ENCODE measurements at places on chromosomes 7 and 10.

- no peaks in the 10 kb centered on the region for H3K27me3 ChIP-seq
- no peak for DNase-seq
- peaks cover 6% of the 10 kb centered on the region for H3K4me1 ChIP-seq
These were observed 49.3 kb downstream of the CFAP46 start for GRCh38 chr10:132893090-132893489.

- no peaks in the 10 kb centered on the region for H3K4me1 ChIP-seq
- H3K4me3 ChIP-seq = no peak overlapping the region
- no peak for DNase-seq
- H3K27ac ChIP-seq = no peak overlapping the region
- no peaks in the 10 kb centered on the region for H3K36me3 ChIP-seq
These were observed 873.0 kb downstream of the SORCS3 start for GRCh38 chr10:105514106-105514505.

DNA sequence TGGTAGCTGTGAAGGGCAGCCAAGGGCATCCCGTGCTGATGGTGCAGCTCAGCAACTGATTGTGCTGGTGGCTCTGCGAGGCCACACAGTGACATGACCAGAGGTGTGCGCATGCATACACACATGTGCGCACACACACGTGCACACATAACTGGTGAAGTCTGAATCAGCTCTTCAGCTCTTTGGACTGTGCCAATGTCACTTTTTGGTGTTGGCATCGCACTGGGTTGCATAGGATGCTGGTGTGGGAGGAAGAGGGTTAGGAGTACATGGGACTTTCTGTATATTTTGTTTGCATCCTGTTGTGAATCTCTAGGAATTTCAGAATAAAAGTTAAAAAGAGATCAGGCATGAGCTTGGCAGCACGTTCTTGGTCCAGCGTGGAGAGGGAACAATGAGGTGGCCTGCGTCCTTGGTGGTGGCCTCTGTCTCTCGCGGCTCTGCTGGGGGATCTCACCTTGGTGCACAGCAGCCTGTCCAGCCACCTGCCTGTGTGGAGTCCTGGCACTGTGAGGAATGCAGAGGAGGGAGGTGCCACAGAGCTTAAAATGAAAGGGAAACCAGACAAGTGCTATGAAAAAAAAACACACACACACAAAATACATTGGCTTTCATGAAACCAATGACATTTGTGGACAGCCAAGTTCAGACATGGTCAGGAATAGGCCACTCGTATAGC, 124.0 kb downstream of the TRRAP start:
- no peak for DNase-seq
- peaks cover 34% of the 10 kb centered on the region for H3K36me3 ChIP-seq
- no peaks in the 10 kb centered on the region for H3K4me1 ChIP-seq
- H3K27ac ChIP-seq = no peak overlapping the region
- H3K4me3 ChIP-seq = no peak overlapping the region

DNA sequence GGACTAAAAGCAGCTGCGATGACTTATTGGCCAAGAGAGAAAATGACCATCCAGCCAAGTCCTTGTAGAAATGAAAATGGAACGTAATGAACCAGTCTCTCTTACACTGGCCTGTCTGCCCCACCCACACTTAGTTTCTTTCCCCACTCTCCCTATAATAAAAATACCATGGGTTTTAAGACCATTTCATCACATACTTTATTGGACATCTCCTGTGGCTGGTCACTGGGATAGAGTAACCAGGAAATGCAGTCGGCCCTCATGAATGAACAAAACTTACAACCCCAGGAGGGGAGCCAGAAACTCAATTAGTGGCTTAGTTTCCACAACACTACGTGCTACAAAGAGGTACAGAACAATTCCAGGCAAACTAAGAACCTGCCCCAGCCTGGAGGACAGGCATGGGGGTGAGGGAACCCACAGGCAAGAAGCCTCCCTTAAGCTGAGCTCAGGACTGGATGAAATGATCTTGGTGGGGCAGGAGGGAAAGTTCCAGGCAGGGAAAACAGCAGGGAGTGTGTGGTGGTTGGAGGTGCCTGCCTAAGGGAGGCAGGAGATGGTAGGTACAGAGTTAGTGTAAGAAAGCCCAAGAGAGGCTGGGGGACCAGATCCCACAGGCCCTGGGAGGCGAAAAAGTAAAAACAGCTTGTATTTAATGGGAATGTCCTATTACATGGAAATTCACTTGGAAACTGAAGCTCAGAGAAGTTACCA, 29.6 kb downstream of the MKI67 start:
- no peaks in the 10 kb centered on the region for H3K27me3 ChIP-seq
- H3K4me3 ChIP-seq = no peak overlapping the region
- no peaks in the 10 kb centered on the region for H3K4me1 ChIP-seq
- no peak for DNase-seq
- peaks cover 12% of the 10 kb centered on the region for H3K36me3 ChIP-seq

DNA sequence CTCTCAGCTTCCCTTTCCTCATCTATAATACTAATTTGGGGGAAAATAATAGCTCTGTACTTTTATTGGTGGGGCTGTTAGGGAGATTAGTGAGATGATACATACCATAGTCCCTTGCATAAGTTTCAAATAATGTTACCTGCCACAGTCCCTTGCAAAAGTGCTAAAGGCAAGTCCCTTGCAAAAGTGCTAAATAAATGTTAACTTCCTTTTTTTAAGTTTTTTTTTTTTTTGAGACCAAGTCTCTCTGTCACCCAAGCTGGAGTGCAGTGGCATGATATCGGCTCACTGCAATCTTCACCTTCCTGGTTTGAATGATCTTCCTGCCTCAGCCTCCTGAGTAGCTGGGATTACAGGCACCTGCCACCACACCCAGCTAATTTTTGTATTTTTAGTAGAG, 43.4 kb upstream of the SRGN start:
- no peak overlapping the region for H3K4me3 ChIP-seq
- peak overlapping the region; percentile 94 for H3K27ac ChIP-seq
- no peak for DNase-seq

GRCh38 chr7:152231089-152231488, 204.7 kb downstream of the KMT2C start:
- no peaks in the 10 kb centered on the region for H3K4me1 ChIP-seq
- H3K36me3 ChIP-seq = no peaks in the 10 kb centered on the region
- H3K27ac ChIP-seq = no peak overlapping the region
- no peak overlapping the region for H3K4me3 ChIP-seq
- no peak for DNase-seq
- no peaks in the 10 kb centered on the region for H3K27me3 ChIP-seq

- no peak overlapping the region for H3K4me3 ChIP-seq
- no peaks in the 10 kb centered on the region for H3K27me3 ChIP-seq
- H3K4me1 ChIP-seq = no peaks in the 10 kb centered on the region
- H3K27ac ChIP-seq = no peak overlapping the region
These were observed 68.1 kb downstream of the SCRN1 start for GRCh38 chr7:29921404-29922010.

GRCh38 chr10:133168617-133169031, 8.6 kb downstream of the KNDC1 start:
- H3K36me3 ChIP-seq = no peaks in the 10 kb centered on the region
- DNase-seq = no peak
- no peaks in the 10 kb centered on the region for H3K4me1 ChIP-seq
- no peaks in the 10 kb centered on the region for H3K27me3 ChIP-seq
- no peak overlapping the region for H3K27ac ChIP-seq

- H3K27ac ChIP-seq = no peak overlapping the region
- H3K4me3 ChIP-seq = no peak overlapping the region
These were observed 372.5 kb downstream of the SDK1 start for GRCh38 chr7:3673524-3673923.

DNA sequence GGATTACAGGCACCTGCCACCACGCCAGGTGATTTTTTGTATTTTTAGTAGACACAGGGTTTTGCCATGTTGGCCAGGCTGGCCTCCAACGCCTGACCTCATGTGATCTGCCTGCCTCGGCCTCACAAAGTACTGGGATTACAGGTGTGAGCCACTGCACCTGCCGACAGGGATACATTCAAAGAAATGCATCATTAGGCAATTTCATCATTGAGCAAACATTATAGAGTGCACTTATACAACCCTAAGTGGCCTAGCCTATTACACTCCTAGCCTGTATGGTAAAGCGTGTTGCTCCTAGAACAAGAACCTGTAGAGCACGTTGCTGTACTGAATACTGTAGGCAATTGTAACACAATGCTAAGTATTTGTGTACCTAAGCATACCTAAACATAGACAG, 350.3 kb downstream of the GALNT17 start:
- H3K36me3 ChIP-seq = no peaks in the 10 kb centered on the region
- H3K27ac ChIP-seq = no peak overlapping the region
- H3K4me1 ChIP-seq = no peaks in the 10 kb centered on the region

DNA sequence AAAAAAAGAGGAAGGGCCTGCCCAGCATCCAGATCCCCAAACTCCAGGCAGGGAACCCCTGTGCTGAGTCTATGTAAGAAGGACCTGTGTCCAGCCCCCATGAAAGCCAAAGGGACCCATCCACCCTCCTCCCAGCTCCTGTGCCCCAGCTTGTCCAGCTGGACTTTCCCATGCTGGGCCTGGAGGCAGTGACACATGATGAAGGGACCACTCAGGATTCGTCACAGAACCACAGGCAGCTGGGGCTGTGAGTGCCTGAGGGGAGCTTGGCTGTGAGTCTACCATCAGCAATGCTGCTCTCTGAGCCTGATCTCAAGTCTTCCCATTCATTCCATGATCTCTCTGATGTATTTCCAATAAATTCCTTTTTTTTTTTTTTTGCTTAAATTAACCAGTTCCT, 36.2 kb upstream of the MNX1 start:
- H3K4me1 ChIP-seq = peaks cover 28% of the 10 kb centered on the region
- peak overlapping the region; percentile 11 for H3K4me3 ChIP-seq
- H3K27ac ChIP-seq = peak overlapping the region; percentile 64

- H3K36me3 ChIP-seq = no peaks in the 10 kb centered on the region
- H3K4me1 ChIP-seq = peaks cover 33% of the 10 kb centered on the region
- no peak for DNase-seq
- no peak overlapping the region for H3K4me3 ChIP-seq
- H3K27me3 ChIP-seq = no peaks in the 10 kb centered on the region
These were observed 118.0 kb downstream of the WDFY4 start for GRCh38 chr10:48802611-48803071.

- H3K27ac ChIP-seq = no peak overlapping the region
- no peaks in the 10 kb centered on the region for H3K4me1 ChIP-seq
- no peak overlapping the region for H3K4me3 ChIP-seq
These were observed 65.0 kb upstream of the TES start for GRCh38 chr7:116145245-116145852.

GRCh38 chr7:74254858-74255379, 720 bp upstream of the RFC2 start:
- H3K4me1 ChIP-seq = peaks cover 8% of the 10 kb centered on the region
- H3K27ac ChIP-seq = peak overlapping the region; percentile 74
- no peaks in the 10 kb centered on the region for H3K27me3 ChIP-seq
- DNase-seq = no peak
- H3K36me3 ChIP-seq = peaks cover 4% of the 10 kb centered on the region
- H3K4me3 ChIP-seq = peak overlapping the region; percentile 68

GRCh38 chr10:70347321-70347720, 35.1 kb downstream of the LRRC20 start:
- no peaks in the 10 kb centered on the region for H3K36me3 ChIP-seq
- H3K4me1 ChIP-seq = peaks cover 2% of the 10 kb centered on the region
- H3K4me3 ChIP-seq = no peak overlapping the region
- H3K27ac ChIP-seq = no peak overlapping the region
- H3K27me3 ChIP-seq = no peaks in the 10 kb centered on the region

DNA sequence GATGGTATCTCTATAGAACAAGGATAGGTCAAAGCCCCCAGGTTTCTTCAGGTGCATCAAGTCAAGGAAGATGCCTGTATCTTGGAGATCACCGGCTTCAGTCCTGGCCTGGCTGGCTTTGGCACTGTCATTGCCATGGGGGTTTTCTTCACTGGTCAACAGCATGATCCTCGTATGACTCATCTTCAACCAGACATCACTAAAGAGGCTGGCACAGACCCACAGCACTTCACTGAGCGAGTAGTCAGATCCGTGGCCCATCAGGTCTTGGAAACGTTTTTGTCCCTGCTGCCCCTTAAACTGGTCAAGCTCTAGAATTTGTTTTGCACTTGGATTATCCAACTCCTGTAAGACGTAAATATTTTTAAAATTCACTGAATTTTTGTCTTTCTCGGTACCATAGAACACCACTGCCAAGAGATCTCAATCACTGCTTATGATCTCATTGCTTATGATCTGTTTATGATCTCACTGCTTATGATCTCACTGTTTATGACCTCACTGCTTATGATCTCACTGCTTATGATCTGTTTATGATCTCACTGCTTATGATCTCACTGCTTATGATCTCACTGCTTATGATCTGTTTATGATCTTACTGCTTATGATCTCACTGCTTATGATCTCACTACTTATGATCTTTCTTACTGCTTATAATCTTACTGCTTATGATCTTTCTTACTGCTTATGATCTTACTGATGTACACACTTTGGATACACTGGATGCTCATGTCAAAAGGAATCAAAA, 135.2 kb downstream of the CYP26A1 start:
- H3K4me1 ChIP-seq = no peaks in the 10 kb centered on the region
- H3K27ac ChIP-seq = no peak overlapping the region
- H3K36me3 ChIP-seq = no peaks in the 10 kb centered on the region

GRCh38 chr7:134777470-134777869, 2.0 kb upstream of the CALD1 start:
- H3K27me3 ChIP-seq = no peaks in the 10 kb centered on the region
- no peak overlapping the region for H3K27ac ChIP-seq
- no peak overlapping the region for H3K4me3 ChIP-seq
- DNase-seq = no peak
- H3K4me1 ChIP-seq = peaks cover 30% of the 10 kb centered on the region

DNA sequence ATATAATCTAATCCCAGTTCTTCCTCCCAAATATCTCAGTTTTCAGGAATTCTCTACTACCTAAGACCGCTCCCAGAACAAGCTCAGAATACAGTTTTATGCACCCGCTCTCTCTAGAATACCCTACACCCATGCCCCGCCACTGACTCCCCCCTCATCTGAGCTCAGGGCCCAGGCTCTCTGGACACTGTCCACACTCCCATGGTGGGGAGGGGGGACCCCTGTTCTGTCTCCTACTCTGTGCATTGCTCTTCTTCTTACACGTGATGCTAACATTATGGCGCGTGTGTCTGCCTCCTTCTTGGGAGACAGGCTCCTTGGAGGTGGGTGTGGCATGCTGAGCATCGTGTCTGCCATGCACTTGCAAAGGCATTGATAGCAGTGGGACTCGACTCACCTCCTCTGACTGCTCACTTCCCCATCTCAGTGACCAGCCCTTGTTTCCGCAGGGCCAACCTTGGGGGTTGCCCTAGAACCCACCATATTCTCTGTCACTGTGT, 127.9 kb downstream of the TCERG1L start:
- H3K36me3 ChIP-seq = no peaks in the 10 kb centered on the region
- H3K4me3 ChIP-seq = no peak overlapping the region
- no peak for DNase-seq
- H3K27ac ChIP-seq = no peak overlapping the region

- no peaks in the 10 kb centered on the region for H3K4me1 ChIP-seq
- H3K27ac ChIP-seq = no peak overlapping the region
- no peak overlapping the region for H3K4me3 ChIP-seq
- no peak for DNase-seq
- H3K36me3 ChIP-seq = no peaks in the 10 kb centered on the region
- H3K27me3 ChIP-seq = no peaks in the 10 kb centered on the region
These were observed 1164.2 kb upstream of the LRRN3 start for GRCh38 chr7:109926738-109927137.
